ENCODE measurements at places on chromosomes 1 and 21. TPM values are rescaled to one million over a fixed set of nuclear protein-coding genes. Genes with fewer than 3 reads are reported as not detected.

- peak; percentile 40 for DNase-seq
These were observed 60.8 kb upstream of the PGD start for GRCh38 chr1:10338047-10338446.

DNA sequence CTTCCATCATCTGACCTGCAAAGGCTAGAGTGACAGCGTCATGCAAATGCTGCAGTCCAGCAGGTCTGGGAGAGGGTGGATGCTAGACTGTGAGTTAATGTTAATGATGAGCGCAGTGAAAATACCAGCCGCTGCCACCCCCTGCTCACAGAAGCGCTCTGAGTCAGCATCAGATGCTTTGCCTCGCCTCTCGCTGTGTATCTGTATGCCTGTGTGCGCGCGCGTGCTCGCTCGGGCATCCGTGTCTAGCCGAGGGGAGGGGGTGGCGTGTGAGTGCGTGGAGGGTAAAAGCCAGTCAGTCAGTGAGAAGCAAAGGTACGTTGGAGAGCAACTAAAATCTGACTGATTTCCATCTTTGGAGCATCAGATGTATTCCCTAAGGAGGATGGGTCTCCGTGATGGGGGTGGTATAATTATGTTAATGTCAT, 858.7 kb downstream of the USP25 start:
- peak; percentile 28 for DNase-seq

- DNase-seq: no peak
These were observed 32.1 kb downstream of the RGL1 start for GRCh38 chr1:183837062-183837461.

DNA sequence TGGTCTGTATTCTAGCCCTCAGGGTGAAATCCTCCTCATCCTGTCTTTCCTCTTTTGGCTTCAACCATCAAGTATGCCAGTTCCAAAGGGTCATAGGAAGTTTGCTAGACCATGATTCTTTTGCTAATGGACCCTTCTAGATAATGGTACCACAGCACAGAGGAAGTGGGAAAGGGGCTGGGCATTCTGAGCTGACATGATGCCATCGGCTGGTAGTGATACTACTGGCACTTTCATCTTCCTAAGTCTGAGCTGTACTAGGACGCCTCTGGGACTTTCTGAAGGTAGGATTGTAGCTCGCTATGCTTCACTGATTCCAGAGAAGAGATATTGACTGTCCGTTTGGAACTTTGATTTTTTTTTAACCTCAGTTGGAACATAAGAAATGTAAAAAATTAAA, 11.4 kb downstream of the FASLG start:
- no peak for DNase-seq

GRCh38 chr21:42414928-42415769, 11.4 kb downstream of the UBASH3A start:
- DNase-seq: peak; percentile 82

DNA sequence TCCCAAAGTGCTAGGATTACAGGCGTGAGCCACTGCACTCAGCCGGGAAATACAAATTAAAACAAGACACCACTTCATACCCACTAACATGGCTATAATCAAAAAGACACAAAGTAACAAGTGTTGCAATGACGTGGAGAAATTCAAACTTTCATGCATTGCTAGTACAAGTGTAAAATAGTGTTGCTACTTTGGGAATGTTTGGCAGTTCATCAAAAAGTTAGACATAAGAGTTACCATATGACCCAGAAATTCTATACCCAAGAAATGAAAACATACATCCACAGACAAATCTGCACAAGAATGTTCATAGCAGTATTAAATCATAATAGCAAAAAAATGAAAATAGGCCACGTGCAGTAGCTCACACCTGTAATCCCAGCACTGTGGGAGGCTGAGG, 16.4 kb downstream of the FOXJ3 start:
- DNase-seq: no peak

DNA sequence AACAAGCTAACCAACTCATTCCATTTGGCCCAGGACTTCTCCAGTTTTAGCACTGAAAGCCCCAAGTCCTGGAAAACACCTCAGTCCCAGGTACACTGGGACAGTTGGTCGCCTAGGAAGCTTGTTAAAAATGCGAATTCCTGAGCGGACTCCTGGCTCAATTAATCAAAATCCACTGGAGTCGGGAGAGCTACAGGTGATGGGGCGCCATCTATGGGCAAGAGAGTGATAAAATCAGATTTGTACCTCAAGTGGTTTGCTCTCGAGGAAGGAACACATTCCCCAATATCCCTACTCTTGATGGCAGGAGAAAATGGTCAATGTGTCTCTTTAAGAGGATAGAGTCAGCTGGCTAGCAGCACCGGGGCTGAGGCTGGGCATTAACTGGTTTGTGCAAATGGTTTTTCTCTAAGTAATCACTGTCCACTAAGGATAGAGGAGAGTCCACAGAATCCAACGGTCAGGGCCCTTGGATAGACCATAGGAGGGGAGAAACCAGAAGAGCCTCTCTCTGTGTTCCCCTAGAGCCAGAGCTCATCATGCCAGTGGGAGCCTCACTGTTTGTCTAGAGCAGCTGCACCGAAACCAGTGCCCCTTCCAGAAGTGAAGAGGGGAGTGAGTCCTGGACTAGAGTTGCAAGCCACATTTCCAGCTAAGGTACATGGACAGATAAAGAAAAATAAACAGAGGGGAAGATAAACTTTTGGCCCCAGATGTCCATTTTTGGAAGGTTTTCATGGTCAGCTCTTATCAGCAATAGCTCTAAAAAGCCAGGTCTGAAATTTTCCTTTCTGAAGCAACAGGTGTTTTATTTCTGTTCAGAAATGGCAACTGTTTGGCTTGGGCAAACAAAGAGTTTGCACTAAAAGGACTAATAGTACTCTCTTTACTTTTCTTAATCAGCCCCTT, 148.5 kb downstream of the TENT5C start:
- DNase-seq: peak; percentile 84

DNA sequence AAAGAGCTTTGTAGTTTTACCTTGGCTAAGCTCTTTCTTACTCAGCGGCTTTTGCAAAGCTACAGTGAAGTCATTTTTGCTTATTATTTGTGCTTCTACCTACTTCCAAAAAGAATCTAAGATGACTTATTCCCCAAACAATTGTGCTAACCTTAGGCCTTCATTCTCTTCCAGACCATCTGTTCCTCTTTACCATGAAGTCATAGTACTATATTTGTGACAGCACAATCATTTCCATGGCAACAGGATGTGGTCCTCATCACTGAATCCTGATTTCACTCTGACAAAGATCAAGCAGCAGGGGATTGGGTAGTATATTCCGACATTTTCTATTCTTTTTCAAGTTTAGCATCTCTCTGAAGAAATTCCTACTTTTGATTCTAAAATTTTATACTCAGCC, 24.8 kb upstream of the NMNAT2 start:
- DNase-seq: peak; percentile 35

GRCh38 chr1:41715441-41716095, 203.2 kb downstream of the HIVEP3 start:
- no peak for DNase-seq

- no peak for DNase-seq
These were observed 60.5 kb upstream of the USP25 start for GRCh38 chr21:15669247-15669646.

DNA sequence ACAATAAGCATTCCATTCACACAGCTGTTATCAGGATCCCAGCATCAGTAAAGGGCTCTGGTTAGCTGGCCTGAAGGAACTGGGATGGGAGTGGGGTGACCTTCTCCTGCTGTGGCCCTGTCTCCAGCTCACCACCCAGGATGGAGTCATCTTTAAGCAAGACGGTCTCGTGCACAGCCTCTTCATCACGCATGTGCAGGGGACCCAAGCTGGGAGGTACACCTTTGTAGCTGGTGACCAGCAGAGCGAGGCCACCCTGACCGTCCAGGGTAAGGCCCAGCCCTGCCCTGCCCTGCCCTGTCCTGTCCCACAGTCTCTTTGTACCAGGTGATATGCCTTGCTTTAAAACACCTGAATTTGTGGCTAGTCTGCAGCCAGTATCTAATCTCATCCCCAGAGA, 24.3 kb downstream of the IGFN1 start:
- DNase-seq: no peak

GRCh38 chr21:15795533-15795932, 65.8 kb downstream of the USP25 start:
- DNase-seq: no peak

- DNase-seq: no peak
These were observed 78.6 kb downstream of the TIAM1 start for GRCh38 chr21:31265366-31266013.

Gene SPATA6
- total RNA-seq: 2.8 TPM

Gene AKIRIN1
- total RNA-seq: 77.3 TPM

Gene UFC1
- 84.6 TPM for total RNA-seq

Gene SFN
- total RNA-seq: 411 TPM

Gene ADAM30
- not detected for total RNA-seq

Gene MMP23B
- 25.9 TPM for total RNA-seq

Data from PC-3 (cell line).